ENCODE measurements at places on chromosomes 16 and 17.

DNA sequence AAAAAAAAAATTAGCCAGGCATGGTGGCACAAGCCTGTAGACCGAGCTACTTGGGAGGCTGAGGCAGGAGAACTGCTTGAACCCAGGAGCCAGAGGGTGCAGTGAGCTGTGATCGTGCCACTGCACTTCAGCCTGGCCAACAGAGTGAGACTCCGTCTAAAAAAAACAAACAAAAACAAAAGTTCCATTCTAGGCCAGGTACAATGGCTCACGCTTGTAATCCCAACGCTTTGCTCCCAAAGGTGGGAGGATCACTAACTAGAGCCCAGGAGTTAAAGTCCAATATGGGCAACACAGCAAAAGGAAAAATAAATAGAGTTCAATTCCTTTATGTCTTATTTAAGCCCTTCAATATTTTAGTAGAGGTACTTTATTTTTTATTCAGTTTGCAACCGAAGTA, 47.5 kb downstream of the CNOT1 start:
- no peak for DNase-seq

- no peak for DNase-seq
Observed at GRCh38 chr17:50064253-50065001, 8.5 kb downstream of the ITGA3 start.

GRCh38 chr17:16925461-16926060, 46.4 kb downstream of the TNFRSF13B start:
- no peak for DNase-seq

GRCh38 chr16:1580256-1580655, 31.6 kb downstream of the IFT140 start:
- no peak for DNase-seq

GRCh38 chr16:13148836-13149235, 247.4 kb downstream of the SHISA9 start:
- no peak for DNase-seq

- DNase-seq: no peak
Observed at GRCh38 chr16:68068926-68069325, 16.2 kb upstream of the NFATC3 start.

- peak; percentile 62 for DNase-seq
Observed at GRCh38 chr17:45160447-45161287, 1.0 kb upstream of the HEXIM2 start.

- no peak for DNase-seq
Observed at GRCh38 chr17:21686165-21687015, 5.9 kb upstream of the KCNJ18 start.

GRCh38 chr17:2055292-2056205, 646 bp downstream of the HIC1 start:
- no peak for DNase-seq

GRCh38 chr16:85586380-85587104, 26.6 kb upstream of the GSE1 start:
- DNase-seq: peak; percentile 38

DNA sequence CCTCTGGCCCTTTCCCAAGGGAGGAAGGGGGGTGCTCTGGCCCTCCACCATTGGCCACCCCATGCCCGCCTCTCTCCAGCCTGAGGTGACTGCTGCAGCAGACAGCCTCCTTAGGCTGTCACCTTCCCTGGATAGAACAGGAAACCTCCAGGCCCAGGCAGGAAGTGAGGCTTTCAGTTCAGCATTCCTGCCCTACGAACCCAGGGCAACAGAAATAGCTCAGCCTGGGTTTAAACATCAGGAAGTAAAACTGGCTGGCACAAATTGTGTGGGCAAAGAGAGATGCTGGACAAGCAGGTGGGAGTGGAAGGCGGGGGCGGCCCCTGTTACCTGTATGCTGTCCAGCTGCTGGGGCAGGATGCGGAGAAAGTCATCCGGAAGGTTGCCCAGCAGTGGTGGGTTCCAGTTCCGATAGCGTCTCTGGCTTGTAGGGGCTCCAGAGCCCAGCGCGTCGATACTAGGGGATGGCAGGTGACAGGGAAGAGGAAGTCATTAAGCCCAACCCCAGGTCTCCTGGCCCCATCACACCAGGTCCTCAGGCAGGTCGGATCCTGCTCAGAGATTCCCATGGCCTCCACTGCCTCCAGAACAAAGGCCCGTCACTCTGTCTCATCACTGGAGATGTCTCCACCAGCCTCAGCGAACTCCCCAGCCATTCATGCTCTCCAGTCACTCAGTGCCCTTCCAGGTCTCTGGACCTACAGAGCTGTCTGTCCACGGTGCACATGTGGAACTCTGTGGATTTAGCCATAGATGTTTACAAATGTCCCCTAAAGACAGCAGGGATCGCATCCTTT, 23.6 kb upstream of the MRPS23 start:
- DNase-seq: peak; percentile 71

DNA sequence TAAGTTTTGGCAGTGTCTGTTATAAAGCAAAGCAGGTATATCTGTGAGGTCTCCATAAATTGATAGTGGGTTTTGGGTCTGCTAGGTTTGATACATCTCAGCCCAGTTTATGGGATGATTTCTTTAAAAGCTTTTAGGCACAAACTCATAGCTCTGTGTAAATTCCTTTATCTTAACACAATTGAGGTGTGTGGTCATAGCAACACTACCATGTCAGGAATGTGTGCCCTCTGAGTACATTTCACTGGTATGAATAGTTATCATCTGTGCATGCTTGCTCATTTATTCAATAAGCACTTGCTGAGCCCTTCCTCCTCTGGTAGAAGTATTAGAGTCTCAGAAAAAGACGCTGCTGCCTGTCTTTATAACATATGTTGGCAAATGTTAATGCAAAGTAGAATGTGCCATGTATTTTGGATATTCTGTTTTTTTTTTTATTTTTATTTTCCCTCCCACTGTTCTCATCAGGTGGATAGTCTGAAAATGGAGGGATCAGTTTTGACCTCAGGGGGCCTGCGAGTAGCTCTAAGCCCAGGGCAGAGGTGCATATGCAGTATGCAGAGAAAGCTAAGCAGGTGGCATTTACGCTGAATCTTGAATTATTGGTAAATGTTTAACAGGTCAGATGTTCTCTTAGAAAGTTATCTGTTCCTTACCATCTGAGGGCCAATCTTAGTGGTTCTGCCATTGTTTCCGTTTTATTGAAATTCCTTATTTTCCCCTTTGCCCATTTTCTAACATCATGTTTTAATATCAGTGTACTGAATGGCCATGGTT, 90.7 kb downstream of the WNT3 start:
- DNase-seq: no peak

DNA sequence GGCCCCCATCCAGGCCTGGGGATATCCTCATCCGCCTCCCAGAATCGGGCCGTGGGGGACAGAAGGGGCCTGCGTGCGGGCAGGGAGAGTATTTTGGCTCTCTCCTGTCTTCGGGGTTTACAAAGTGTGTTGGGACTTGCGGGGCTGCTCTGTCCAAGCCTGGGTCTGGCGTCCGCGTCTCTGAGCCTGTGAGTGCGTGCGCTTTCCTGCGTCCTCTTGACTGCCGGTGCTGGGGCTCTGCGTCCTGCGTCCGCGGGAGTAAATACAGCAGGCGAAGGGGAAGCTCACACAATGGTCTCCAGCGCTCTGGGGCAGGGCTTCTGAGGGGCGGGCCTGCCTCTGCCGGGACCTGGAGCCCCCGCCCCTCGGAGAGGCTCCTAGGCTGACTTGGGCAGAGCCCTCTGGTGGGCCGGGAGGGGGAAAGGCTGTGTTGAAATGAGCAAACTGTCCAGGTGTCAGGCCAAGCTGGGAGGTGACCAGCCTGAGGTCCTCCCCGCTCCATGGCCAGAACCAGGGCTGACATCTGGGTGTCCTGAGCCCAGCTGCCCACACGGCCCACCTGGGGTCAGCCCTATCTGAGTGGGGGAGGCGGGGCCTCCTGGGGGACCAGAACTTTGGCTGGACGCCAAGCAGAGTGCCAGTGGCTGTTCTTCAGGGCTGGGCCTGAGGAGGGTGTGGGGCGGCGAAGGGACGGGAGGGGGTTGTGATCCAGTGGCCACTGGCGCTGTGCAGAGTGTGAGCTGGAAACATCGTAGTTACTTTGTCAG, 233.6 kb downstream of the SEC14L1 start:
- DNase-seq: peak; percentile 33

GRCh38 chr17:56867948-56868376, 34.0 kb downstream of the DGKE start:
- no peak for DNase-seq

DNA sequence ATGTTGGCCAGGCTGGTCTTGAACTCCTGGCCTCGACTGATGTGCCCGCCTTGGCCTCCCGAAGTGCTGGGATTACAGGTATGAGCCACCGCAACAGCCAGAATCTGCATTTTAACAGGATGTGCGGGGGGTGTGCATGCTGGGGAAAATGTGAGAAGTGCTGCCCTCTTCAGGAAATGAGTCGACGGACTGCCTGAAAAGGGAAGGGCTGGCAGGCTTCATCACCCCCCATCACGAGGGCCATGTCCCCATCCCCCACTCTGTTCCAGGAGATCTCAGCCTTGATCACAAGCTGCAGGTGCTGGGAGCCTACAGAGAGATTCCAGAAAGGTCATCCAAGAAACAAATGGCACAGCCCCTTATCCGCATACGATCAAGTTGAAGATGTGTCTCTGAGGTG, 195.3 kb upstream of the RPL38 start:
- DNase-seq: no peak

DNA sequence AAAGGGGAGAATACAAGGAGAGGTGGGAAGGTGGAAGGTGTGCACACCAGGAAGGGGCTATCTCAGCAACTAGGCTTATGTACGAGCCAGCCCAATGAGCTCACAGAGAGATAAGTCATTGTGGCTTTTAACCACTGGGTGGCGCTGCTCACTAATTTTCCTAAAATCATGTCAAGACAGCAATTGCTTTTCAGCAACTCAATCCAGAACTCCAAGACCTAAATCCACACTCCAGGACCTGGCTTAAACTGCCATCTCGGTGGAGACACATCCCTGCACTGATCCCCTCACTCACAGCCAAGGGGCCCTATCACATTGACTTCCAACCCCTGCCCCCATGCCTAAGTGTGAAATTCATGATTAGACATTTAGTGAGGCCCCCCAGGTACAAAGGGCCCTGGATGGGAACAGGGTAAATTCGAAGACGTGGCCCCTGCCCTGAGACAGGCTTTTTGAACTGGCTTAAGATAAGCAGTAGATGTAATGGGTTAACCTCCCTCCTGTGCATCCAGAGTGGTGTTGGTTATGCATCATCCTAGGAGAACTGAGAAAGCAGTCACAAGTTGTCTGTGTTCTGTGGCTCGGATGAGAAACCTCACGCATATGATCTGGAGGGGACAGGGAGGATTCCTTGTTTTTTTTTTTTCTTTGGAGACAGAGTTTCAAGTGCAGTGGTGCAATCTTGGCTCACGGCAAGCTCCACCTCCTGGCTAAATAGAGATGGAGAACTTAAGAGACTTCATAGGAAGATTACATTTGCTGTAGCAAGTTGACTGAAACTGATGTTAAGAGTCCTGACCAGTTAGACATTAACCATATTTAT, 11.5 kb downstream of the CCL16 start:
- DNase-seq: peak; percentile 67

- DNase-seq: no peak
Observed at GRCh38 chr17:62111562-62112171, 46.6 kb upstream of the MED13 start.

- no peak for DNase-seq
Observed at GRCh38 chr17:79536212-79536840, 74.5 kb downstream of the RBFOX3 start.

- no peak for DNase-seq
Observed at GRCh38 chr17:67570797-67571196, 146.9 kb upstream of the NOL11 start.

GRCh38 chr16:53784291-53784690, 80.3 kb downstream of the FTO start:
- DNase-seq: no peak

- no peak for DNase-seq
Observed at GRCh38 chr16:2790631-2791030, 3.3 kb upstream of the PRSS33 start.

GRCh38 chr17:63504261-63504660, 18.9 kb upstream of the KCNH6 start:
- no peak for DNase-seq

DNA sequence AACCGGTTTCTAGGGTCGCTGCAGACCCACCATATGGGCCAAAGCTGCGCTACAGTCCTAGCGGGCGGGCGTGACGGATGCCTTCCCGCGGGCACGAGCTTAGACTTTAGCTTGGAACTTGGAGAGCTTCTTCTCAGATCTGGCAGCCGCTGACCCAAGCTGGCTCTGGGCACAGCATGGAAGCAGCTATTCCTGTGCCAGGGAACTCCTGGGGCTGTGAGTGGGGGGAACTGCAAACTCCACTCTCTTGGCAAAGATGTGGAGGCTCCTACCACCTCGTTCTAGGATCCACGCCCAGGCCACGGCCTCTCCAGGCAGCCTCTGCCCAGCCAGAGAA, 8.8 kb downstream of the FAAP100 start:
- DNase-seq: no peak

GRCh38 chr16:70253291-70254106, 1.8 kb upstream of the EXOSC6 start:
- DNase-seq: no peak

- DNase-seq: no peak
Observed at GRCh38 chr16:63066552-63066951, 1030.3 kb upstream of the CDH8 start.

- DNase-seq: no peak
Observed at GRCh38 chr17:34710226-34710625, 130.8 kb downstream of the TMEM132E start.

DNA sequence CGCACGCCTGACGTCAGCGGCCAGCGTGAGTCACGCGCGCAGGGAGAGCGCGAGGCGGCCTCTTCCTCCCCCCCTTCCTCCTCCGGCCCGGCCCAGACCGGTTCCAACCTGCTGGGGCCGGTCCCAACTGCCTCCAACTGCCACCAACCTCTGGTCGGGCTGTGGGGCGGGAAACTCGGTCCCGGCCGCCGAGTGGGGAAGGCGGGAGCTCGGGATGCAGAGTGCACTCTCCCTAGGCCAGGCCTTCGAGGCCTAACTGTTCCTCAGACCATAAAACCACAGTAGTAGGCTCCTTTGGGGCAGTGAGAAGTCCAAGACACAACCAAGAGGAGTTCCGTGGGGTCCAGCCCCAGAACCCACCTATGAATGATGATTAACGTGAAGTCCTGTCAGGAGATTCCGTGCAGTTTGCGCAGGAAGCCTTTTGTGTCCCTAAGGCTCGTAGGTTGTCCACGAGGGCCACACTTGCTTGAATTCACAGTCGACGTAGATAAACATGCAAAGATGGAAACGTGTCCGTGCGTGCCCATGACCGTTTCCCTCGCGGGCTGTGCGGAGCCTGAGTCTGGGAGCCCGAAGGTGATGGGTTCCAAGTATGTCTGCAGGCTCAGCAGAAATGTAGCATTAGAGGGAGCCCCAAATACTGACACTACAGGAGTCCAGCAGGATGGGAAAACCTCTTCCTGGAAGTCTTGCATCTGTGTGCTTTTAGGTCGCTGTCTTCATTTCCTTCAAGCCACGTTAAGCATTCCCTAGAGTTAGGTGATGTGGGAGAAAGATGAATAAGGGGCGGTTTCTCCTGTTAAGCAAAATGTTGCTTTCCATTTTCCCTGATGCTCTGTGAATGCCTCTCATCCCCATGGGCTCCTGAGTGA, 647 bp downstream of the UNK start:
- DNase-seq: peak; percentile 88

Data from globus pallidus (tissue), 1 donor.